T1000 (cell line): ENCODE measurements at places on chromosomes 7 and 10.

DNA sequence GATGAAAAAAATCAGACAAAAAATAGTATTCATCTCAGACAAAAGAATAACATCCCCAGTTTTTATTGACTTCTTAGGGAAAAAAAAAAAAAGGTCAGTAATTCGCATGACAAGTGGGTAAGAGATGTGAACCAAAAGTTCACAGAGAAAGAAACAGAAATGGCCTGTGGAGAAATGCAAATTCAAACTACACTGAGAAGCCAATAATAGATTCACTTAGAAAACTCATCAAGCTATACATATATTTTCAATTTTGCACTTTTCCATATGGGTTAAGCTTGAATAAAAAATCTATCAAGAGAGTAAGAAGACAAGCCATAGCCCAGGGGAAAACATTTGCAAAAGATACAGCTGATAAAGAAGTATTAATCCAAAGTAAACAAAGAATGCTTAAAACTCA is 28.0 kb downstream of the HERC4 start:
- DNase-seq = no peak

GRCh38 chr10:74557098-74557497 is 269.3 kb upstream of the KAT6B start:
- no peak for DNase-seq

DNA sequence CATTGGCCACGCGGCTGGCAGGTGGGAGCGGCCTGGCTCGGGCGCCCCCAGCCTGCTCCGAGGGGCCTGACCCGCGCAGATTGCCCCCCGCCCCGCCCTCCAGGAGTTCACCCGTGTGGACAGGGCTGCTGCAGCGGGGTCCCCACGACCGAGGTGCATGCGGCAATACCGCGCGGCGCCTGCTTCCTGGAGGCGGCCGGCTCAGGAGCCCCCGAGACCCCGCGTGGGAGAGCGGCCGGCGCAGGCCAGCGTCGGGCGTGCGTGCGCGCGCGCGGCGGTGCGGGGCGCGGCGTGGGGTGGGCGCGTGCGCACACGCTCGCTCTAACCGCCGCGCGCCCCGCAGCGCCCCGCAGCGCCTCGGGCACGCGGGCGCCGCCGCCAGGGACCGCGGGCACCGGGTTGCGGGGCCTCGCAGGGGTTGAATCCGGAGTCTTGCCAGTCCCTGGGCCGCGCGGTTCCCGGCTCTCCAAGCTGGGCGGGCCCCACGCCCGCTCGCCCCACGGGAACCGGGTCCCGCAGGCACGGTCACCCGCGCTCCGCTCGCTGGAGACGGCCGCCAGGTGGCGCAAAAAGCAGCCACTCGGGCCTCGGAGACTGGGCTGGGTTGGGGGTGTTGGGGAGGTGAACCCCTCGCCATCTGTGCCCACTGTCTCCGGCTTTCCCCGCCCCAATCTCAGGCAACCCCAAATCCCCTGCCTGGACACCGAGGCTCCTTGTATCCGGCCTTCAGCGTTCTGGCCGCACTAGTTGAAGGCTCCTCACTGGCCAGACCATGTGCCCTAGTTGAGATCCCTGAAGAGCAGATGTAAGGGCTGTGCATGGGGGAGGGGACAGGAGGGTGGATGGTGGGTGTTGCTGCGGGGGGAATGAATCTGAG is 1.3 kb upstream of the ACHE start:
- DNase-seq = peak; percentile 7

DNA sequence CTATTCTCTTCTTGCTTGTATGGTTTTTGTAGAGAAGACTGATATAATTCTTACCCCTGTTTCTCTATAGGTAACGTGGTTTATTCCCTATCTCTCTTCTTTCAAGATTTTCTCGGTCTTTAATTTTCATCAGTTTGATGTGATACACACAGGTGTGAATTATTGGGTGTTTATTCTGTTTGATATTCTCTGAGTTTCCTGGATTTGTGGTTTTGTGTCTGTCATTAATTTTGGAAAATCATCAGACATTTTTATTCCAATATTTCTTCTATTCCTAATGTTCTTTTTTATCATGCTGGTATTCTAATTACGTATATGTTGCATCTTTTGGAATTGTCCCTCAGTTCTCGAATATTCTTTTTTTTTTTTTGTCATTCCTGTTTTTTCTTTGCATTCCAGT is 225.0 kb upstream of the CSTF2T start:
- no peak for DNase-seq

DNA sequence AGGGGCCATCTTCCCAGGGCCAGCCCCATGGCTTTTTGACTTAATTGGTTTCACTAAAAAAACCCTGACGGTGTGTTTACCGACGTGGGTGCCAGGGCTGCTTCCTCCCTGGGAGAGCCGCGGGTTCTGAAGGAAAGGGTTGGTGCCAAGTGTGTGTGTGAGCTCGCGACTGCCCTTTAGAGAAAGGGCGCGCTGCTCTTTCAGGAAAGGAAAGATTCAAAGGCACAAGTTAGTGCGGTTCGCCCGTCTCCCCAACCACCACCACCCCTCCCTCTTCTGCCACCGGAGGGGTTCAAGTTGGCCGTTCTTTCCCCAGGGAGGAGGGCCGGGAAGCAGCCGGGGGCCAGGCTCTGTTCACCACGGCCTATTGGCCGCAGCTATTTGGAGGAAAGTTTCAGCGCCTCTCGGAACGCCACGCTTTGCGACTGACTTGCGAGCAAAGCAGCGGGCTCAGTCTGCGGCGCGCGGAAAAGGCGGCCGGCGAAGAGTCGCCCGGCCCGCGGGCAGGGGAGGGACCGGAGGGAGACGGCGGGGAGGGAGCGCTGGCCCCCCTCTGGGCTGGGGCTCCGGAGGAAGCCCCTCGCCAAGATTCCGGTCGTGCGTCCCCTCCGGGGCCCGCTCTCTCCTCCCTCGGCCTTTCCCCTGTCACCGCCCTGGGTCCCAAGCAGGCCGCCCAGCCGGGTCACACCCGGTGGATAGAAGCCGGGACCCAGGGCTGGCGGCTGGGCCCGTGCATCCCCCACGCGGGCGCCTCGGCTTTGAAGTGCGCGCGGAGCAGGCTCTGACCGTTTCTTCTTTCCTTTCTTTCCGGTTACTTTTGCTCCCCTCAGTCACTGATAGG is 165.9 kb upstream of the PPP1R3A start:
- no peak for DNase-seq

GRCh38 chr7:22082553-22082885 is 136.8 kb upstream of the CDCA7L start:
- no peak for DNase-seq

- no peak for DNase-seq
Observed at GRCh38 chr7:135204876-135205275, 6.5 kb downstream of the WDR91 start.

- DNase-seq = no peak
Observed at GRCh38 chr10:86770412-86770960, 14.1 kb downstream of the BMPR1A start.

DNA sequence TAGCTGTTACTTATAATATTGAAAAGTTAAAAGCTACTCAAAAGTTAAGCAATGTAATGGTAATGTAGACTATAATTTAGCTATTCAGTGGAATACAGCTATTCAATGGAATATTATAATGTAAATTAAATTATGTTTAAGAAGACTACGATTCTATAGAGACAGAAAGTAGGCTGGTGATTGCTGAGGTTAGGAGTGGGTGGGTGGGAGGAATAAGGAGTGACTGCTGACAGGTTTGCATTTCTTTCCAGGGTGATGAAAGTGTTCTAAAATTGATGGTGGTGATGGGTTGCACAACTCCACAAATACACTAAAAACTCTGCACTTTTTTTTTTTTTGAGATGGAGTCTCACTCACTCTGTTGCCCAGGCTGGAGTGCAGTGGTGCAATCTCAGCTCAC is 21.4 kb downstream of the DENND2A start:
- no peak for DNase-seq

DNA sequence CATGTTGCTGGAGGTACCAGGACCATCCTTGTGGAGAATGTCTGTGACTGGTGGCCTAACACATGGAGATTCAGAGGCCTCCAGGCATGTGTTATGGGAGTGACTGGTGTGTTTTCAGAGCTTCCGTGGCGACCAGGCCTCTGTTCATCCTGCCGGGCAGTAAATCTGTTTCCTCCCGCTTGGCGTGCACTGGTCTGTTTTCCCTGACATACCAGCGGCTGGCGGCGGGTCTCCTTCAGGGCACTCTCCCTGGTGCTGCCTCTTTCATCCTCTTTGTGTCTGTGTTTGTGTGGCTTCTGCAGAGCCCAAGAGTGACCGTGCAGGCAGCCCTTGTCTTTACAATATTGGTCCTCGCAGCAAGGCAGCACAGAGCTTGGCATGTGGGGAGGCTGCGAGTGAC is 385.1 kb upstream of the MKI67 start:
- DNase-seq = no peak

DNA sequence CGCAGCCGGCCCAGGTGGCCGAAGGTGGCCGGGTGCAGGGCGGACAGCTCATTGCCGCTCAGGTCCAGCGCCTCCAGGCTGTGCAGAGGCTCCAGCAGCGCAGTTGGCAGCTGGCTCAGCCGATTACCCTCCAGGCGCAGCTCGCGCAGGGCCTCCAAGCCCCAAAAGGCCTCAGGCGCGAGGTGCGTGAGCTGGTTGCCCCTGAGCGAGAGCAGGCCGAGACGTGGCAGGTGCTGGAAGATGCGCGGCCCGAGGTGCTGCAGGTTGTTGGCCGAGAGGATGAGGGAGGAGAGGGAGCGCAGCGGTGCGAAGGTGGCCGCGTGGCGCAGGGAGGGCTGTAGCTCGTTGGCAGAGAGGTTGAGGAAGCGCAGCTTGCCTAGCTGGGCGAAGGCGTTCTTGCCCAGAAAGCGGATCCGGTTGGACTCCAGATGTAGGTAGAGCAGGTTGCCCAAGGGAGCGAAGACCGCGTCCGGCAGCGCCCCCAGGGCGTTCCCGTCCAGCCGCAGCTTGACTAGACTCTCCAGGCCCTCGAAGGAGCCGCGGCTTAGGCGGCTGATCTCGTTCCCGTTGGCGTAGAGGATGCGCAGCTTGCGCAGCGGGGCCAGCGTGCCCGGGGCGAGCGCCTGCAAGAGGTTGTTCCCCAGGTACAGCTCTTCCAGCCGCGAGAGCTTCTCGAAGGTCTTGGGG is 923 bp downstream of the TRIL start:
- no peak for DNase-seq

DNA sequence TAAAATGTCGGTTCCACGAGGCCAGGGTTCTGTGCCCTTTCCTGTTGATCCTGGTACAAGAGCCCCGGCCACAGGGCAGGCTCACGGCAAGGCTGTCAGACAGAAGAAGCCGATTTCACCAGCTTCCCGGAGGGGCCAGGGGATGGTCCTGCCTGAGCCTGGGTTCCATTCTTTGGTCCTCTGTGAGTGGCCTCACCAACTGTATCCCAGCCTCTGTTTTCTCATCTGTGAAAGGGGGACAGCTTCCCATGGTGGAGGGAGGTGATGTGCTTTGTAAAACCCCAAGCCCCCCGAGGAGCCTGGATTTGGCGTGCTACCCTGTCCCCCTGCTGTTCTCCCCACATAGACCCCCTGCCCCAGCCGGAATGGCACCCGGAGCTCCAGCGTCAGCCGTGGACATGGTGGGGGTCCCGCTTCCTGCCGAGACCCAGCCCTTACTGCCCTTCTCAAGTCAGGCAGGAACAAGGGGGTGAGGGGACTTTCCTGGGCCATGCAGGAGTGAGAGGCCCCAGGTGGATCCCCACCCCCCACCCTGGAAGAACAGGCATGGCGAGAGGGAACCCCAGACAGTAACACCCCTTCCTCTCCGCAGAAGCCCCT is 28.3 kb upstream of the ELFN1 start:
- DNase-seq = no peak

- no peak for DNase-seq
Observed at GRCh38 chr10:24848195-24848594, 104.2 kb downstream of the PRTFDC1 start.

GRCh38 chr10:125567529-125567928 is 115.4 kb downstream of the TEX36 start:
- no peak for DNase-seq

DNA sequence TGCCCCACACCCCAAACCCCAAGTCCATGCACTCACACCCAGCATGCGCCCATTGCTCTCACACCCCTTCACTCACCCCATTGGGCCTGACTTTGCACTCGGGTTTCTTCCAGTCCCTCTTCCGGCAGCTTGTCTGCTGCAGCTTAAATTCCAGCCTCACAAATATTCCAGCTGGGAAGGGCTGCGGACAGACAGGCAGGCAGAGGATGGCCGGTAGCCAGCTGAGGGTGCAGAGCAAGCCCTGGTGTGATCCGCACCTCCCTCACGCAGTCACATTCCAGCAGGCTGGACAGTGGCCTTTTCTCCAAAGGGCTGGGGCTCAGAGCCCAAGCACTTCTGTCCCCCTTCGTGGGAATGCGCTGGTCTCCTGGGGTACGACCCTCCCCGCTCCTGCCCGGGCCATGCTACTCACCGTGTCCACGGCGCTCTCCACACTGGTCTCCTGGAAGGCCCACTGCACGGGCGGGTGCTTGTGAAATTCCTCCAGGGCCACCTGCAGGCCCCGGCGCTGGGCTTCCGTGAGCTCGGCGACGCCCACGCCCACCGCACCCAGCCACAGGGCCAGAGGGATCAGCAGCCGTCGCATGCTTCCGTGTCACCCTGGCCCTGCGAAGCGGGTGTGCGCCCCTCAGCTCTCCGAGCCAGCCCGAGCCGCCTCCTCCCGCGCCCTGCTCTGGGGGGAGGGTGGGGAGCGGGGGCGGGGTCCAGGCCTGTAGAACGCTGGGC is 1.2 kb downstream of the RARRES2 start:
- no peak for DNase-seq

DNA sequence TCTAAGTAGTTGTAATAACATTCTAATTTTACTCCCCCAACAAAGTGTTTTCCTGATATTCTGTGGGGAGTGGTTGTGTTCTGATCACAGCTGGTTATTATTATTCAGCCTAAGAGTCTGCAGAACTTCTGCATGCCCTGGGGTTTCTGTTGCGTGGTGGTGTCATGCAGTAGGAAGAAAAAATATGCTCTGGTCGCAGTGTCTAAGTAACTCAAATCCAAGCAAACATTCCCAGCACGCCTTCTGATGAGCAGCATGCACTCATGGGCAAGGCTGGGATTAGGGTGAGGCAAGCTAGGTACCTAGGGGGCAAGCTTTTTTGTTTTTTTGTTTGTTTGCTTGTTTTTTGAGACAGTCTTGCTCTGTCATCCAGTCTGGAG is 112.8 kb upstream of the KMT2E start:
- no peak for DNase-seq

GRCh38 chr7:46568420-46569132 is 647.5 kb upstream of the IGFBP3 start:
- DNase-seq = no peak

GRCh38 chr10:48896756-48897440 is 42.7 kb downstream of the LRRC18 start:
- DNase-seq = no peak

DNA sequence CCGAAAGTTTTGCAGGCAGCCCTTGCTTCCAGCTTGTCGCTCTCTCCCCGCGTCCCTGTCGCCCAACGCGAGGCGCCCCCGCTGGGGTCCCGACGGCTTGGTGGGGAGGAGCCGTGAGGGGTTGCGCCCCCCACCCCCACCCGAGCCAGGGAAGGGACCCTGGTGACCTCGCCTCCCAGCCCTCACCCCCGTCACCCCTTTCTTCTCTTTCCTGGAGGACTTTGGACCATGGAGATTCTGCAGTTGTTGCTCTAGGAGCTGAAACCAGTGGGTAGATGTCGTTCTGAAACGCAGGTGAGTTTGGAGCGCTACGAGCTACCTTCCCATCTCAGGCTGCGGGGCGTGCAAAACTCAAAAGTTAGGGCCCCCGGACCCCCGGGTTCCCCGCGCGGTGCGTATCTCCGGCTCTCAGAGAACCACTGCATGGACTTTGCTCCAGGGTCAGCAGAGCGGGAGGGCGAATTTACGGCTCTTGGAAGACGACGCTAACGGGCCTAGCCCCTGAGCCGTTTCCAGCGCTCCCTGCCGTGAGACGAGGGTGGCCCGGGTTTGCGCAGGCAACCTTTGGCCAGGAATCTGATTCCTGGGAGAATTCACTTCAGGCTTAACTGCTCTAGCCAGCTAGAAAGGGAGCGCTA is 684 bp upstream of the ATXN7L1 start:
- peak; percentile 1 for DNase-seq

- DNase-seq = no peak
Observed at GRCh38 chr7:94492601-94493000, 17.0 kb upstream of the CASD1 start.
